ENCODE measurements at places on chromosomes 13 and 19. TPM values are rescaled to one million over a fixed set of nuclear protein-coding genes. Genes with fewer than 3 reads are reported as not detected.

IGFL2 gene
- total RNA-seq = not detected

ATP8B3 gene
- 0.51 TPM for total RNA-seq

SIGLEC12 gene
- total RNA-seq = not detected

RNF113B gene
- not detected for total RNA-seq

CRX gene
- total RNA-seq = not detected

KATNAL1 gene
- 2.6 TPM for total RNA-seq

ZNF536 gene
- total RNA-seq = 0.08 TPM

PSG2 gene
- not detected for total RNA-seq

SLC35E1 gene
- 32.1 TPM for total RNA-seq

DNA sequence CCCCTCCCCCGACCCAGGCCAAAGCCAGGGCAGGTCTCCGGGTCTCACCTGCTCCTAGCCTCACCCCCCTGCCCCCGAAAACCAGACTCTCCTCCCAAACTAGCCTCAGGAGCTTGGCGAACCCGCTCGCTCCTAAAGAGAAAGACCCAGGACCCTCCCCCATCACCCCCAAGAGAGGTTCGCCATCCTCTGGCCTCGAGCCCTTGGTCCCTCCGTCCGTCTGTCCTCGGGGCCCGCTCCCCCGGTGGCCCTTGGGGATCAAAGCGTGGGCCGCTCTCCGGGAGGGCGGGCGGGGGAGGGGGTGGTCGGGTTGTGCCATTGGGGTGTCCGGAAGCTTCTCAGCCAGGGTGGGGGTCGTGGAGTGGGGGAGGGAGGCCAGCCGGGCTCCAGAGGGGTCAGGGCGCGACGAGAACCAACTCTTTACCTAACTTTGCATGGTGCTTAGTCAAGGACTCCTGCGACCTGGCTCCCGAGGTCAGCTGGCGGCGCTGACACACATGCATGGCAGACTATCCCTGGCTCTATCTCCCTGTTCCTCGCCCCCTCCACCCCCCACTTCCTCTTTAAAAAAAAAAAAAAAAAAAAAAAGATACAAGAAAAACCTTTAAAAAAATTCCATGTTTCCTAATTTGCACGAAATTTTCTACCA, 15.6 kb downstream of the SMIM24 start:
- peaks cover 8% of the 10 kb centered on the region for H3K4me1 ChIP-seq
- H3K27me3 ChIP-seq = no peaks in the 10 kb centered on the region
- DNase-seq = no peak
- H3K27ac ChIP-seq = no peak overlapping the region
- H3K36me3 ChIP-seq = peaks cover 11% of the 10 kb centered on the region

GRCh38 chr13:79398915-79399314, 7.1 kb downstream of the RBM26 start:
- H3K4me3 ChIP-seq = no peak overlapping the region
- DNase-seq = no peak
- H3K36me3 ChIP-seq = no peaks in the 10 kb centered on the region

- H3K27ac ChIP-seq = no peak overlapping the region
- no peaks in the 10 kb centered on the region for H3K27me3 ChIP-seq
- no peak overlapping the region for H3K4me3 ChIP-seq
- H3K36me3 ChIP-seq = no peaks in the 10 kb centered on the region
- DNase-seq = no peak
These were observed 278.8 kb downstream of the SLITRK6 start for GRCh38 chr13:85520445-85520844.

DNA sequence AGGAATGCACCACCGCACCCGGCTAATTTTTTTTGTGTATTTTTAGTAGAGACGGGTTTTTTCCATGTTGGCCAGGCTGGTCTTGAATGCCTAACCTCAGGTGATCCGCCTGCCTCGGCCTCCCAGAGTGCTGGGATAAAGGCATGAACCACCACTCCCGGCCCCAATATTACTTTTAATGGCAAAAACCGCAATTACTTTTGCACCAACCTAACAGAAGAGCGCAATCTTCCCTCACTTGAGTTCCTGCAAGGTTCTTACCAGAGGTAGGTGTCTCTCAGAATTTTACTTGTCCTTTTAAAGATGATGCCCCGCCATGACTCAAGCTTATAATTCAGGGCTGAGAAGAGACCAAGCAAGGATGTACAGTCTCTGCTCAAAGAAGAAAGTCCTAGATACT, 1774.1 kb upstream of the PCDH20 start:
- H3K4me3 ChIP-seq = no peak overlapping the region
- no peak for DNase-seq
- H3K4me1 ChIP-seq = no peaks in the 10 kb centered on the region
- no peak overlapping the region for H3K27ac ChIP-seq
- H3K36me3 ChIP-seq = no peaks in the 10 kb centered on the region

DNA sequence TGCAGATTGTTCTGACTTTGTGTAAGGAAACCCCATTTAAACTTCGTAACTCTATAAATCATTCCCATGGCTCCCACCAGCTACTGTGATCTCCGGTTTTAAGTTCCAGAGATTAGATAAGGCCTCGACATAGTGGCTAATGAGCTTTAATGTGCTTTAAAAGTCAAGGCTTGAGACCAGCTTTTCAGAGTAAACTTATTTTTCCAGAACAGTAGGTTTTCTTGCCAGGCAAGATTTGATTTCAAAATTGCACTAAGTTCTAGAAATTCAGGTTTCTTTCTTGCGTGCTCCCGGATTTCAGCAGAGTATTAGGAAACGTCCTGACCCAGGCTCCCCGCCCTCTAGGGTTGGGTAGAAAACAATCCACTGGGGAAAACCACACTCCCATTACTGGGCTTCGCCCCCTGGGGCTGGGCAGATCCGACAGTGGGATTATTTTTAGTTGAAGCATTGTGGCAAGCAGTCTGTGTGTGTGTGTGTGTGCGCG, 43.3 kb downstream of the CRYL1 start:
- H3K36me3 ChIP-seq = no peaks in the 10 kb centered on the region
- H3K27ac ChIP-seq = peak overlapping the region; percentile 2
- no peak for DNase-seq
- no peaks in the 10 kb centered on the region for H3K4me1 ChIP-seq

GRCh38 chr13:77878190-77878589, 40.4 kb downstream of the EDNRB start:
- H3K36me3 ChIP-seq = no peaks in the 10 kb centered on the region
- DNase-seq = no peak
- H3K27ac ChIP-seq = no peak overlapping the region
- H3K4me3 ChIP-seq = no peak overlapping the region

DNA sequence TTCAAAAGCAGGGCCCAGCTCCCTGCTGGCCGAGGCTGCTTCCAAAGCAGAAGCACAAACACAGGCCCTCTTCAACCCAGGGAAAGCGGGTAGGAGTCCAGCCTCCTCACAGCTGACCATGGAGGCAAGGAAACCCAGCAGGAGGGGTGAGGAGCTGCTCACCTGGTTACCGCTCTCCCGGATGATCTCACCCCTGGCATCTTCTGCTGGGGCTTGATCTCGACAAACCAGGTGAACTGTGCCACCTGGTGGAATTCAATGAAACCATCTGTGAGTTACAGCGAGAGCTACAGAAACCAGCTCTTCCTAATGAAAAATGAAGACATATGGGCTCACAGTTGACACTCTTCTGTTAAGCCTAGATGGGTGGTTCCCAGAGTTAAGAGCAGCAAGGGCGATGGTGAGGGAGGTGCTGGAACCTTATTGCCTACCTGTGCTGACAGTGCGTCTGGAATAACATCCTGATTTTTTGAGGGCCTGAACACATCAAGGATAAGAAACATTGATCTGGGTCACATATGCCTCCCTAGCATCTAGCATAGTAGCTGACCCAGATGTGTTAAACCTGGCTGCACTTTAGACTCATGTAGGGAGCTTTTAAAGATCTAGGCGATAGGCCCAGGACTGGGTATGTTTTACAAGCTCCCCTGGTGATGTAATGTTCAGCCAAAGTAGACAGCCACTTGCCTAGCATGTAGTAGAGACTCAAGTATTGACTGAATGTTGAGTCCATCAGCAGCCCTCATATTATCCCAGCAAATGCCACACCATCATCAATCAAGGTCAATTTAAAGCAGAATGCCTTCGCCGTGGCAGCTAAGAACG, 6.1 kb downstream of the DHRS12 start:
- H3K27ac ChIP-seq = no peak overlapping the region
- no peaks in the 10 kb centered on the region for H3K27me3 ChIP-seq
- peaks cover 20% of the 10 kb centered on the region for H3K4me1 ChIP-seq
- DNase-seq = no peak

GRCh38 chr19:38433268-38433733, at the start of gene RYR1:
TSS of gene RYR1 (plus strand) at chr19:38433691. CDS start at chr19:38433830, 139 bp downstream.
- no peaks in the 10 kb centered on the region for H3K4me1 ChIP-seq
- H3K27me3 ChIP-seq = no peaks in the 10 kb centered on the region
- no peak for DNase-seq

DNA sequence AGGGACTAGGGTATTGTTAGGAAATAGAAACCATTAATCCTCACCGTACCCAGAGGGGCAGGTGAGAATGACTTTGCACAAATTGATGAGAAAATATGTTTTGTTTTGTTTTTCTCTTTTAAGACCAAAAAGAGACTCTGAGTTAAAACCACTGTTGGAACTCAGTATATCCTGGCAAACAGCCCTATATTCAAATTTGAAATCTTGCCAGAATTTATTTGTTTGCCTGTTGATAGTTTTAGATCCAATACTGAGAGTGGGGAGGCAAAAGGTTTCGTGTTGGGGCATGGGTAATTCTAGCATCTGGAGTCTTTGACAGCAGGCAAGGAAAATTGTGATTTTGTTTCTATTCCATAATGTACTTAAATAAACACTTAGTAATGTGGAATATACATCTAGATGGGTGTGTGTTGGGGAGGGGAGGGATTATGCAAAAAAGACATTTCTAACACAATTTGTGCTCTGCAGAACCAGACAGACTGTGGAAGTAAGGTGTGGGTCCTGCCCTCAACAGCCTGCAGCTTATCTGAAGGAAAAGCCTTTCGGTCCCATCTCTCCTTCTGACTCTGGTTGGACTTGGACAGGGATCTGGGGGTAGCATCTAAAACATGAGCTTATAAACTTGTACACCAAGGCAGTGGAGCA, 190.7 kb downstream of the OXGR1 start:
- DNase-seq = no peak
- no peak overlapping the region for H3K27ac ChIP-seq
- no peak overlapping the region for H3K4me3 ChIP-seq
- H3K36me3 ChIP-seq = no peaks in the 10 kb centered on the region
- H3K27me3 ChIP-seq = no peaks in the 10 kb centered on the region

DNA sequence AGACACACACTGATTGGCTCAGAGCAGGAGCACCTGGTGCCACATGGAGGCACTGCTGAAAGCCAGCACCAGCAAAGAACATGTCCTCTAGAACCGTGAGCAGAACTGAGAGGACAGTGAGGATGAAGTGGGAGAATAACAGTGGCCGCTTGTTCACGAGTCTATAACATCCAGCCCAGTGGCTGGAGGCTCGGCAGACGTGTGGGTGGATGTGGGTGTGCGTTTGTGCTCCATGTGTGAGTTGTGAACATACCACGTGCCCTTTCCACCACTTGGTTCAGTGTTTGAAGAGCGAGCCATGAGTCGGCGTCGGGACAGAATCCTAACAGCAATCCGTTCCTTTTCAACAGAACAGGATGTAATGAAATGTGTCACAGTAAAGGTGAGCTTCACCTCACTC, 113.0 kb downstream of the SOX1 start:
- no peak overlapping the region for H3K27ac ChIP-seq
- DNase-seq = no peak
- H3K36me3 ChIP-seq = no peaks in the 10 kb centered on the region
- no peaks in the 10 kb centered on the region for H3K27me3 ChIP-seq
- no peak overlapping the region for H3K4me3 ChIP-seq
- H3K4me1 ChIP-seq = no peaks in the 10 kb centered on the region

DNA sequence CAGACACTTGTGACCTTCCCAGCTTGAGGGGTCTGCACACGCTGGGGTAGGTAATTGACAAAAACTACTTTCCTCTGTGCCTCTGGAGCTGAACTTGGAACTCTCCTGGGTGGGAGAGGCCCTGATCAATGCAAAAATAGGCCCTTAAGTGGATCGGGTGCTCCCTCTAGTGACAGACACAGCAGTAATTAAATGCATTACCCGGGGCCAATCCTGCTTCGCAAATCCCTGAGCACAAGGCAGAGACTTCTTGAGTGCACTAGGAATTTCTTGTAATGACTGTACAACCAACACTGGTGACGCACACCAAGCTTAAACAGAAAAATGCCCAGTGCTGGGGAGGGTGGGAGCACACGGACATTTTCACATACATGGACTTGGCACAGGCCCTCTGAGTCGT, 10.6 kb upstream of the UBE2S start:
- peak; percentile 68 for DNase-seq
- no peak overlapping the region for H3K27ac ChIP-seq
- no peaks in the 10 kb centered on the region for H3K4me1 ChIP-seq

DNA sequence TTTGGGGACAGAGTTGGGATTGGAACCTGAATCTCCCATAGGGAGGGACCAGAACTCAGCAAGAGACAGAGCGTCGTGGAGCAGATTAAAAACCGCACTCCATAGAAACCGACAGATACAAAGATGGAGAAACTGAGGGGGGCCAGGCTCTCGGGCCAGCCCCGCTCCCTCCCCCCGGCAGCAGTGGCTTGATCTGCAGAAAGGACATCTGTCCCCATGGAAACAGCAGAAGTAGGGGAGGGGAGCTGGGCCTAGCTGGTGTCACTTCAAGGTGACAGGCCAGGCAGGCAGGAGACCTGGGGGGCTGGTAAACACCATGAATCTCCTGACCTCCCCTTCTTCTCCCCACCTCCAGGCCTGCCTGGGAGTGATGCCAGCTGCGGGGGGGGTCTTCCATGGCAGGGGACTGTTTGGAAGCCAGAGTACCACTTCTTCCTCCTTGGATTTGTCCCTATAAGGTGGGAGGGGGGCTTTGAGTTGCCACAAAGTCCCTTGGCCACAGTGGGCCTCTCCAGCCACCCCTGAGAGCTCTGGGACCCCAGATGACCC, 10.9 kb downstream of the TMIGD2 start:
- no peak overlapping the region for H3K27ac ChIP-seq
- H3K36me3 ChIP-seq = no peaks in the 10 kb centered on the region
- DNase-seq = no peak
- H3K4me3 ChIP-seq = no peak overlapping the region

GRCh38 chr19:39407660-39408391, 1.2 kb downstream of the ZFP36 start:
- peaks cover 12% of the 10 kb centered on the region for H3K4me1 ChIP-seq
- H3K4me3 ChIP-seq = peak overlapping the region; percentile 86
- peak; percentile 56 for DNase-seq
- peak overlapping the region; percentile 98 for H3K27ac ChIP-seq
- no peaks in the 10 kb centered on the region for H3K27me3 ChIP-seq
- H3K36me3 ChIP-seq = no peaks in the 10 kb centered on the region

DNA sequence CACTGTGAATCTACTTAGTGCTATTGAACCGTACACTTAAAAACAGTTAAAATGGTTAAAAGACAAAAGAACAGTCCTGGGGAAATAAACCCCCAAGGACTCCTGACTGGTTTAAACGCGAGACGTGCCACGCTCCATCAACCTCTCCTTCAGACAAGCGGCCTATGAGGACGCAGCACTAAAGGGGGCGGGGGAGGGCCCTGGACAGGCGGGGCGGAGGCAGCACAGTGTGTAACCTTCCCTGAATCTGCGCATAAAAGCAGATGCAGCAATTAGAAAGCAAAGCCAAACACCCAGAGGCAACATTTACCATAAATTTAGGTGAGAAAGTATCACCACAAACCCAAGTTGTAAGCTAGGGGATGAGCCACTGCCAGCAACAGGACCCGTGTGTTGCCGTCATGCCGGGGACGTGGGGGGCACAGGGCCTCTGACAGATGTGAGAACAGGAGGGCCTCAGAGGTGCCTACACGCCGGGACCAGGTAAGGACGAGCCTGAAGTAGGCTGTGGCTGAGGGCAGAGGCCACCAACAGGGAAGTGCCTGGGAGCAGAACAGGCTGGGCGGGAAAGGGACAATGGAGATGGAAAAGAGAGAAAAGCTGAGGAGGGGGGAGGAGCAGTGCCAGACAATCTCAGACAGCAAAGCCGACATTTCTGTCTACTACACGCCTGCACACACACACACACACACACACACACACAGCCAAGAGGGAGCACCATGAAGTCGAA, 15.3 kb upstream of the ADPRHL1 start:
- H3K27me3 ChIP-seq = no peaks in the 10 kb centered on the region
- H3K27ac ChIP-seq = no peak overlapping the region
- peaks cover 3% of the 10 kb centered on the region for H3K36me3 ChIP-seq
- no peaks in the 10 kb centered on the region for H3K4me1 ChIP-seq

Measured in pancreas (tissue), 10 donors.